Peyer's patch (tissue), 4 donors: ENCODE measurements at places on chromosomes 11 and 22. TPM values are rescaled to one million over a fixed set of nuclear protein-coding genes. Genes with fewer than 3 reads are reported as not detected.

DNA sequence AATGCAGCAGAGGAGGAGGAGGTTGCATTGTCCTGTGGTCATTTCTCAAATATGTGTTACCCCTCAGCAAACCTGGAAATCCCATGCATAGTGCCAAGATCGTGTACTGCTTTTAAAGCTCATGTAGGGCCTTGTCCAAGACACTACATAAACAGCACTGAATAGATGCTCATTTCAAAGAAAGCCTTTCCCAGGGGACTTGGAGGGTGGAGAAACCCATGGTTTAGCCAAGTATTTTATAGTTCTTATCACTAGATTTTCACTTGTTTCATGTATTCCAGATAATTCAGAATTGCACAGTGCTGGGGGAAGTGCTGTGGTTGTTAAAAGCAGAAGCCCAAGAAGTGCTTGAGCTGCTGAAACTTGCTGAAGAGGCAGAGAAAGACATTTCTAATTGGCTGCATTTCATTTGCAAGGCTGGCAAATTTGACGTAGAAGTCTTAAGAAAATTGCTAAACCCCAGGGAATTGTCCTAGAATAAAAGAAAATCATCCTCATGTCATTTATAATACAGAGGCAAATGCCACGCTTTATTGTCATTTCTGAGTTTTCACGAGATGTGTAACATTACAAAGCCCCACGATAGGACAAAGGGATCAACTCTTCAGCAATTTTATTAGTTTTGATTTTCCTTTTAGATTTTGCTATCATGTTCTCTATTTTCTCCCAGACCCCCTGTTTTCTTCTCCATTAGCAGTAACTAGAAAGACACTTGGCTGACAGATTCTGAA lies 20.1 kb downstream of the CSRP3 start:
- no peak for DNase-seq

- DNase-seq = peak; percentile 50
Measured at GRCh38 chr11:131408025-131408640, 37.7 kb downstream of the NTM start.

- no peak for DNase-seq
Measured at GRCh38 chr22:46436595-46437175, 100.7 kb downstream of the CELSR1 start.

GRCh38 chr11:45982656-45983470 lies 60.4 kb downstream of the LARGE2 start:
- no peak for DNase-seq

Gene C11orf65
- total RNA-seq = not detected

DNA sequence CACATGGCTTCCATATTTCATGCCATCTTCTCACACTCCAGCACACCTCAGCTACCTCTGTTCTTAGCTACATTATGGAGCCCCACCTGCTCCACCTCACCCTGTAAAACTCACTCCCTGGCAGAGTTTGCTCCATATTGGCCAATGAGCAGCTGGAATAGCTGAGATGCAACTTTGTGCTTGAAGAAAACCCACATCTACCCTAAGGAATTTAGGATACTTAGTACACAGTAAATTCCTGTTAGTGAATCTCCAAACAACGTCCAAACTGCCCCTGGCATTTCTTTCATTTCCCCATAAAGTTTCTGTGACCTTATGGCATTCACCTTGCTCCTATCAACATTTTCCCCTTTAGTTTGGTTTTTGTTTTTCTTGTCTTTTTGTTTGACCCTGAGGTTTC lies 2.2 kb upstream of the VWCE start:
- DNase-seq = no peak
